ENCODE measurements at places on chromosomes 16 and 17.
A peak's percentile ranks its signal among the peaks of the same experiment; 100 is the strongest.

- no peak for DNase-seq
Observed at GRCh38 chr17:78432226-78433012, 54.0 kb downstream of the PGS1 start.

DNA sequence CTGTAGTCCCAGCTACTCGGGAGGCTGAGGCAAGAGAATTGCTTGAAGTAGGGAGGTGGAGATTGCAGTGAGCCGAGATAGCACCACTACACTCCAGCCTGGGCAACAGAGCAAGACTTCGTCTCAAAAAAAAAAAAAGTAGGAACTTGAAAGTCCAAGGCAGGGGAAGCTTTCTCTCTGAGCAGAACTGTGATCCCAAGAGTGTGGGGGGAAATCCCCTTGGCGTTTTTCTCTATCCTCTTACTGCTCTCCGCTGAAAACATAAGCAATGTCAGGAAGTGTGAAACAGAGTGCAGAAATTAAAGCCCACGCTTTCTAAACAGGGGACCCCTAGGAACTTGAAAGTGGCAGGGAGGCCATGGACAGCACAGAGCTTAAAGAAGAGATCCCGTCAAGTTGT, 9.8 kb upstream of the CMTM3 start:
- no peak for DNase-seq

GRCh38 chr17:38982858-38983746, 15.9 kb upstream of the FBXO47 start:
- peak; percentile 64 for DNase-seq

- DNase-seq: peak; percentile 84
Observed at GRCh38 chr16:14529010-14529669, 100.9 kb downstream of the PARN start.

DNA sequence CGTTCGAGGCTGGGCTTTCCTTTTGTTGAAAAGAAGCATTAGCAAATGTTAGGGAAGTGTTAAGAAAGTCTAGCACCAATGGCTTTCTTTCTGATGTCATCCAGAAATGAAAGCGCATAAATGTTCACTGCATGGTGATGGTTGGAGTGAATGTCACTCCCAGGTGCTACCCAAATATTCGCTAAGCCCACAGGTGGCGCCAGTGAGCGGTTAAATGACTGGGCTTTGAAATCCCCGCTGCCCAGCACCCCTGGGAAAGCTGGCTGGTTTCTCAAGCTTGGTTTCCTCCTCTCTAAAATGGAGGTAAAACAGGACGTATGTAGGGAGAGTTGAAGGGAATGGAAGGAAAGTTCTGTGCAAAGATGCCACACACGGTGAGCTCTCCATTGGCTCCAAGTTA, 104.4 kb downstream of the IRX5 start:
- peak; percentile 40 for DNase-seq

DNA sequence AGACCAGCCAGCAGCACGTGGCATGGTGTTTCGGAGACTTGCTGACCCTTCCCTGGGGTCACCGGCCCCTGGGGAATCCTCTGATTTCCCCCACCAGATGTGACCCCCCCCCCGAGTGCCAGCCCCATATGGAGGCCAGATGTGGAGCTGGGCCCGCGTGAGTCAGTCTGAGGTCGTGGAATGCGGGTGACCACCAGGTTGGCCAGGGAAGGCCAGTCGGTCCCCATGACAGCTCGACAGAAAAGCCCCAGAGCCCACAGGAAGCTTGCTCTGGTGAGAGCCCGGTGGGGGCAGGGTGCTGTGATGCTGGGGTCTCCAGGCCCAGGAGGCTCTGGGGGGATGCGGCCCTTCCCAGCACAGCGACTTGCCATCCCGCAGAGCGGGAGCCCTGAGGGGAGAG, 209.0 kb downstream of the NTN1 start:
- DNase-seq: no peak

DNA sequence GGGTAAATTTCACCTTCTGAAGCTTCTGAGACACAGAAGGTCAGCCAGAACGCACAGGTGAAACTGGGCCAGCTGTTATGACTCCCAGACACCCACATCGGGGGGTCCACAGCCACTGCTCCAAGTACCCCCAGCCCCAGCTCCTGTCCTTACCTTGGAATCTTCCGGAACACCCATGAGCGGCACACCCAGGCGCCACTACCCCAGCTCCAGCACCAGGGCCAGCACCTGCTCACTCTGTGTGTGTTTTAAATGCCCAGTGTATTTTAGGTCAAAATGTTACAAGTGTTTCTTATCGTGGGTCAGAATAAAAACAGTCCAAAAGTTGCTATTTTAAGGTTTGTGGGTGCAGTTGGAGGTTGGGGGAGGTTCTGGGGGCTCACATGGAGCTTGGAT, 116.3 kb downstream of the RMI2 start:
- no peak for DNase-seq

- DNase-seq: no peak
Observed at GRCh38 chr16:23249830-23250229, 52.3 kb upstream of the SCNN1B start.

GRCh38 chr17:73325527-73325842, 13.7 kb upstream of the CDC42EP4 start:
- no peak for DNase-seq

GRCh38 chr16:65624666-65625065, 502.8 kb upstream of the CDH11 start:
- no peak for DNase-seq

GRCh38 chr17:57955183-57955931, at the start of gene CUEDC1:
Gene CUEDC1, minus strand, starts transcription at chr17:57955412. Its CDS starts 69,848 bp downstream, at chr17:57885564.
- DNase-seq: peak; percentile 61

GRCh38 chr16:89002851-89003830, 26.1 kb upstream of the CBFA2T3 start:
- DNase-seq: no peak

GRCh38 chr17:50190603-50191358, 10.7 kb downstream of the COL1A1 start:
- DNase-seq: no peak

DNA sequence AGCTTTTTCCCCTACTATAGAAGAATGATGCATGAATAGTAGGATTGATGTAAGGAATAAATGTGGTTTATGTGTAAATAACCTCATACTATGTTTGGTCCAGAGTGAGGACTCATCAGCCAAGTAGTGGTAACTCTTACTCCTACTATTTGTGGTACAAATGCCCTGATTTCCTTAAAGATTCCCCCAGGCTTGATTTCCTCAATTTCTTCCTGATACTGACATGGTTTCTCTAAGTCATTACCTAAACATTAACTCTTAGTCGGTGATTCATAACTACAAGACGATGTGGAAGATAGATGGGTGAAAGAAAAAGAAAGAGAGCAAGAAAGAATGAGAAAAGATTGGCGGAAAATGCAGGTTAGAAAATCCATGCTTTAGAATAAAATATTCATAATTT, 17.2 kb upstream of the MYOCD start:
- DNase-seq: no peak

DNA sequence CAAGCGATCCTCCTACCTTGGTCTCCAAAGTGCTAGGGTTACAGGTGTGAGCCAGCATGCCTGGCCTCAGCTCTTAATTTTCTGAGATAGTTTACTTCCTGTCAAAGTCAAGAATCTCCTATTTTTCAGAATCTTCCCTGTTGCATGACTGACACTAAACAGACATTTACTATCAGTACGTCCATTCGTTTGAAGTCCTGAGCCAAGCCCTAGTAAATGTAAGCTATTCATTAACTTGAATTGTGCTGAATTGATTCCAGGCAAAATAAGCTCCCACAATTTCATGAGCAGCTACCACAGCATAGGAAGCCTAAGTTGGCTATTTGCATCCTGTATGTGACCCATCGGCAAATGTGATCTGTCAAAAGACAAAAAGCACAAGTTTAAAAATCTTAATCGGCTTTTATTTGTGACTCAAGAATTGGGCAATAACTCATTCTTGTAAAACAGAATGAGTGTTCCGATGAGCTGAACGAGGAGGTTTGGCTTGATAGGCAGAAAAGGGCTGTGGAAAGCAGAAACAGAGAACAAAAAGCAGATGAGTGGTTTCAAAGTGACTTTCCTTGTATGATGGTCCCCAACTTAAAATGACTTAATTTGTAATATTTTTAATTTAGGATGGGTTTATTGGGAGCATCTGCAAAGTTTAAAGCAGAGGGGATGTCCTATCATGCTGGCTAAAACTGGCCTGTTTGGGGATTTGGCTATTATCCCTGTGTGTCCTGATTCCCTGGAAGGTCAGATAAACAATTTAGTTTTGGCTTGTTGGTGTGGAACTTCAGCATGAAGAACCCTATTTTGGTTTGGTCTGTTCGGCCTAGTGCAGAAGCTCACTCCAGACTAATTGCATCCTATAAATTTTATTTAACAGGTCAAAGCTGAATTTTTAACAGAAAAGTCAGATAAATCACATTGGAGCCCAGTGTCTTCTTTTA, 14.2 kb downstream of the RNF112 start:
- DNase-seq: no peak

DNA sequence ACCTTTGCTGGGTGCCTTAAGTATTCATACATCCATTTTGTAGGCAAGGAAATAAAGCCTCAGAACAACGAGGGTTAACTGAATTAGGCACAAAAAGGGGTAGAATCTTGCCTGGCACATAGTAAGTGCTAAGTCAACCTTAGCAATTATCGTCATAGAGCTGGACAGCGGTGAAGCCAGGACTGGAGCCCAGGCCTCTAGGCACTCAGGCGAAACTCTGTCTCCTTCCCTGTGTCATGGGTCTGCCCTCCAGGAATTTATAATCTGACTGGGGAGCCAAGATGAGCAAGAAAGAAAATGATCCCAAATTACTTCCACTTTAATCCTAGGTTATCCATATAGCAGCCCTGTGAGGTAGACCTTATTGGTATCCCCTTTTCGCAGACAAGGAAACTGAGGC, 61.4 kb downstream of the KATNIP start:
- DNase-seq: no peak

DNA sequence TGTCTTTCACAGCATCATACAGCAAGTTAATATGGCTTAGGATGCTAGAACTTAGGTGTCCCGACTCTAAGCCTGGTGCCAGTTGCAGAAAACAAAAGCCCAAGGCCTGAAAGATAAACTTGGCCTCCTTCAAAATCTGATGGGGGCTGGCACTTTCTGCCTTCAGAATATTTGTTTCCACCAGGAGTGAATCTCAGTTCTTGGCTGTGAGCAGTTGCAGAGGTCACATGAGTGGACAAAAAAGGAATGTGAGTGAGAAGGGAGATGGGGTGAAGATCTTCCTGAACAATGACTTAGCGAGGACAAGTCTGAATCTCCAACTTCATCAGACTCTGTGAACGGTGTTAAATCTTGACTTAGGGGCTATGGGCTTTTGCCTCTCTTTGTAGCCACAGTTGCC, 46.6 kb downstream of the HOXB1 start:
- DNase-seq: no peak

- DNase-seq: no peak
Observed at GRCh38 chr16:4610011-4611005, 4.4 kb downstream of the UBALD1 start.

- no peak for DNase-seq
Observed at GRCh38 chr17:17353625-17354484, 50.7 kb downstream of the NT5M start.

- DNase-seq: no peak
Observed at GRCh38 chr16:9934723-9935508, 247.3 kb downstream of the GRIN2A start.

- DNase-seq: no peak
Observed at GRCh38 chr16:86398201-86398600, 112.1 kb upstream of the FOXF1 start.

- no peak for DNase-seq
Observed at GRCh38 chr17:82534401-82534812, 14.9 kb downstream of the FOXK2 start.

DNA sequence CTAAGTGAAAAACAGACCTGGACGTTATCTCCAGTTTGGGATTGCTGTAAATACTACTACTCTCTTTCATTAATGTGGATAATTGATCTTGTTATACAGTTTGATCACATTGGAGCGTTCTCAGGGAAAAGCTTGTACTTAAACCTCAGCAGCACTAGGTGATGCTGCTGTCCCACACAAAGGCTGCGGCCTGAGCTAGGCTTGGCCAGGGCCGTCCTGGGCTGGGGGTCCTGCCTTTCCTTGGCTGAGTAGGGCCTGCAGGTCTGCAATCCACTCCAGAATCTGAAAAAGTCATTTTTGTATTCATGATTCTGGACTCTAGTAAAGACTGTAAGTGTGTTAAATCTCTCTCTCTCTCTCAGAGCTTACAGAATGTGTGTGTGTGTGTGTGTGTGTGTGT, 23.7 kb upstream of the PMFBP1 start:
- DNase-seq: no peak

GRCh38 chr17:17417718-17418181, 59.0 kb upstream of the MED9 start:
- no peak for DNase-seq

DNA sequence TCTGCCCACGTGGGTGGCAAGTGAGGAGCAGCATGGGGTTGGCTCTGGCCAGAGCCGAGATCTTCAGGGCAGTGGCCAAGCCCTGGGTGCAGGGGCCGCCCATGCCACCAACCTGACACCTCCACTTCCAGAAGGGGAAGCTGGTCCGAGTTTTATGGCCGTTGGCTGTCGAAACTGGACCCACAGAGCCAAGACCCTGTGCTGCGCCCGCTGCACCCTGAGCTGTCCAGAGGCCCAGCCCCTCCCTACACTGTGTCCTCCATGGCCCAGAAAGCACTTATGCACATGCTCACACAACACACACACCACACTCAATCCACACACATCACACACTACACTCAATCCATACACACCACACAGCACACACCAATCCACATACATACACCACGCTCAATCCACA, 33.9 kb upstream of the RPTOR start:
- no peak for DNase-seq

DNA sequence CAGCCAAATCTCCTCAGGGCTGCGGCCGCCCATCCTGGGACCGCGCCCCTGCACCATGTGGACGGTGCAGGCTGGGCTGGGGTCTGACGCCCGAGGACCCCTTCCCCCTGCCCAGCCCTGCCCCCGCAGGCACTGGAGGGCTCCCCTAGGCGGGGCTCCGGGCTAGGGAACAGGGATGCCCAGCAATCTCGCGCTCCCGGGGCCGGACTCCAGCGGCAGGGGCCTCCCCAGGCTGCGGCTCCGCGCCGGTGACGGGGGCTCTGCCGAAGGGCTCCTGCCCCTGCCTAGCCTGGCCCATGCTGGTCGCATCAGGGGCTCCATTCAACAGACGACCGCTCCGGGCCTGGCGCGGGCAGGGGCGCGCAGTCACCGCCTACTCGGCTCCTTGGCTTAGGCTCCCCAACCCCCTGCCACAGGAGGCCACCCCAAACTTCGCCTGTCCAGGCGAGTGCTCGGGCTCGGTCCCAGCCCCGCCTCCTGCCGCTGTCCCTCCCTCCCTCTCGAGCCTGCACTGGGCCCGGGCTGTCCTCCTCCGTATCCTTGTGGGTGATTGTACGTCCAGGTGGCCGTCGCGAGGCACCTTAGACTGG, 27.4 kb upstream of the ADORA2B start:
- no peak for DNase-seq
